Hindlimb muscle (tissue), 1 donor: ENCODE measurements at places on chromosomes 3 and 15.

GRCh38 chr3:37689645-37690356 is 171.9 kb upstream of the CTDSPL start:
- DNase-seq, result no peak

DNA sequence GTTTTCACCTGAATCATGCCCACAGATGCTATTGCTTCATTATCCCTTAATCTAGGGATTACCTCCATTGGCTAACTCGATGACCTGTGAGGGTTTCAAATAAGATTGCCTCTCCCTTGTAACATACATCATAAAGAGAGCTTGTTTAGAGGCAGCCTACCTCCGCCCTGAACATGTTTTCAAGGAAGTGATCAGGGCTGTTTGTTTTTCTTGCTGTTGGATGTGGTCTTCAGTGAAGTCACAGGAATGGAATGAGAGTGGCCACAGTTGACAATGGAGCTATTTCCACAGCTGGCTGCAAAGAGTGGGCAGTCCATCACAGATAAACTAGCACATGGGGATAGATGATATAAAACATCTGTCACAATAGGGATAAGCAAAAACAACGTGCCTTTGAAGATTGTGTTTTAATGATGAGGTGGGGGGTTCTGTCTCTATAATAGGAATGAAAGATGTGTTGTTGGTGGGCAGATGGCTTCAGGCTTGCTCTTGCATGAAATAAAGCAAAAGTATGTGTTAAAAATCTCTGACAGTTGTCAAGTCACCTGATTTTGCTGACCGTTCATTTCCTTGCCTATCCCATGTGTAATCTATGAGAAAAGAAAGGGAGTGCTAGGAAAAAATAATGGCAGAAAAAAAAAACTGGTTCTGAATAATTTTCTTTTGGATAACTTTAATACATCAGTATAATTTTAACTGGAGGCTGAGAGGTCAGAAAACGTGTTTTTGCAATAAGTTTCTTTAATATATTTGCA is 642.3 kb downstream of the RBMS3 start:
- DNase-seq, result no peak

DNA sequence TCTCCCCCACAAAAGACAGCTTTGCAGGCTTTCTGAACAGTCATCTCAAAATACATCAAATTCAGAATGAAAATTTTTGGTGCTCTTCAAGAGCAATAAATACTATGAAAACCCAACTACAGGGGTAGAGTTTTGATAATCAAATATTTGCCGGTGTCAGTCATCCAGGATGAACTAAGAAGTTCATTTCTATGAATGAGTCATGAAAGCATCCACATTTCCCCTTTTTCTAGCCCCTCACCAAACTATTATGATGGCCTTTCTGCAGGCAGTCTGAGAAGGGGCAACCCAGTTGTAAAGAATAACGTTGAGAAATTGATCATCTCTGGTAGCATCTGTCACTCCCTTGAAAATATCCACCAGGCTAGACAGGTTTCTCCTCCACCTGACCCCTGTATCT is 3.1 kb upstream of the LPCAT4 start:
- no peak for DNase-seq

- no peak for DNase-seq
Measured at GRCh38 chr15:33029109-33029652, 165.3 kb downstream of the FMN1 start.

DNA sequence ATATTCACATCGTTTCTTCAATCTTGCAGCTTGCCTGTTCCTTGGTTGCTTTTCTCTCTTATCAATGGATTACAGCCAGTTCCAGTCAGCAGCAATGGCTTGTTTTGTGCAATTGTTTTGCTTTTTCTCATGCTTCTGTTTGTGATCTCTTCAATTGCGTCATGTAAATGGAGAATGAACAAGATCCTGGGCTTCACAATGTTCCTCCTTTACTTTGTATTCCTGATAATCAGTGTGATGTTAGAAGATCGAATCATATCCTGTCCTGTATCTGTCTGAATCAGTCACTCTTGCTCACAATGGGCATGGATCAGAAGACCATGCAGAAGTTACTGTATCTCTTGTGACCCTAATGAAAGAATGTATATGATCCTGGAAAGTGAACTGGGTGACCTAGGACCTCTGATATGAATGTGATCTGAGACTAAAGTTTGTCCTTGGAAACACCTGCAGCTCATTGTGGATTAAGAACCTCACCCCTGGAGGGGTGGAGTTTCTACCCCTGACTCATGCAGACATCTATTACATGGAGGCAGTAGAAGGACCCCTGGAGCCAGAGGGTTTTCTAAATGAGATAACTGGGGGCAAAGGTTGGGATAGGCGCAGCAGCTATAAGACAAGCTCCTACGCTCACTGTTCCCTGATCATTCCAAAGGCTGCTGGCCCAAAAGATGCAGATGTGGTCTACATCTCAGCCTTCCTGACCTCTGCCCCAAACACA is 32.2 kb downstream of the SLC24A1 start:
- no peak for DNase-seq

GRCh38 chr3:23115171-23115877 is 87.8 kb upstream of the UBE2E2 start:
- DNase-seq, result no peak

- DNase-seq, result no peak
Measured at GRCh38 chr3:120151791-120152190, 57.5 kb upstream of the GSK3B start.

DNA sequence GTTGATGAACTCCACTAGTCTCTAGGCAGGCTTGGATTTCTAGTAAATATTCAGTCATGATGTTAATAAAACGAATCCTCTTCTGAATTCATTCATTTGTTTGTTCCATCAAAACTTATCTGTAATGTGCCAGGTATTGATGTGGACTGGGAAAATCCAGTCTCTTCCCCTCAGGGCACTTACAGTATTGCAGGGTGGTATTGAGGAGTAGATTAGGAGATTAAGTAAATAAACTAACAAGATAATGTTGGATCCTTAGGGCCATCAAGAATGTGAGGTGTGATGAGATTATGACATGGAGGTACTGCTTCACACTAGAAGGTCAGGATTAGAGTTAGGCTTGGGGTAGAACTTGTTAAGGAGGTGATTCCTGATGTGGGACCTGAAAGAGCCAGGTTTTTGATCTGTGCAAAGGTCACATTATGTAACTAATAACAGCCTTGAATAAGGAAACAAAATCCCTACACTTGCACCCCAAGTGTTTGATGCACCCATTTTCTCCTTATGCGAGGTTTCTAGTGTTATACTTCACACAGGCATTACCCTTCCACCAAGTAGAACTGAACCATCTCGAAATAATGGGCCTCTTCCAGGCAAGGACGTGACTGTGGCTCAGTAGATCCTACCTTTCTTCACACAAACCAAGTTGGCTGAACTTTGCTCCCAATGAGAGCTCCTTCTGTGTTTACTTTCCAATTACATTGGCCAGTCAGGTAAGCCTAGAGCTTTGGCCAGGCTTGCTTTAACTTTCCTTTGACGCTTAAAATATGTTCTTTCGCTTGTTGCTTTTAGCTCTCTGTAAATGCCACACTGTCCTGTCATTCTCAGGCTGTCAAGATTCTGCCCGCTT is 16.7 kb downstream of the MCTP2 start:
- no peak for DNase-seq

DNA sequence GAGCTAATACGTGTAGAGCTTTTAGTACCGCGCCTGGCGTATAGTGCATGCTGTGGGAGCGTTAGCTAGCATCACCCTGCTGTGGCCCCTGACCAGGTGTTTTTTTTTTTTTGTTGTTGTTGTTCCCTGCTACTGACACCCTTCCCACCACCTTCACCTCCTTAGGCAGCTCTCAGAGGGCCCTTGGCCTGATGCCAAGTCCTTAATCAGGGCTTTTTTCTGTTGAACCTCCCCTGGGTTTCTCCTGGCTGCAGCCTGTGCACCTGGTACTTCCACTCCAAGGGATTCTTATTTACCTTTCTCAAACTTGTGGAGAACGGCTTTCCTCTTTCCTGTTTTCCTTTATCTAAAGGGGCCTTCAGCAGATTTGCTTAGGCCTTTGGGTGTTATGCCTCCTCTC is 53.3 kb downstream of the SLC7A14 start:
- DNase-seq, result no peak

DNA sequence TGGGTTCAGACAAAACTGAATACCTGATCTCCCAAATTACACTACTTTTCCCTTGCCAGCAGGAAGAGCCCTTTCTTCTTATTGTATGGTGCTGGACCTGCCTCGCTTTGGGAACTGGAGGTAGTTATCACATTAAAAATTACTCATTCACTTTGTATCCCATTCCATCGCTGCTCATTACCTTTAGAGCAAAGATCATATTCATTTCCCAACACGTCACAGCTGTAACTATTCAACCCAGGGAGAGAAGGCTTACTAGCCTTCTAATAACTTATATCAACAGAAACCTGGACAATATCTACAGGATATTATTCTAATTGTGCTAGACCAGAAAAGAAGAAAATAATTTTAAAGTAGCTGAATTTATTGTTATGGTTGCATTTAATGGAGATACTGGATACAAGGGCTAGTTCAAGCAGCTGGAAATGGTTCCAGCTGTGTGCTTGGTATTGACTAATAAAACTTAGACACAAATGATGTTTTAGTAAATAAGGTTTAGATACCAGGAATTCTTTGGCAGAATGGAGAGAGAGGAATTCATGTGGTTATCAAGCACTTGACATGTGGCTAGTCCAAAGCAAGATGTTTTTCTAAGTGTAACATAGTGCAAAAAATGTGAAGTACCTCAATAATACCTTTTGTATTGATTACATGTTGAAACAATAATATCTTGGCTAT is 656.3 kb downstream of the ROBO1 start:
- no peak for DNase-seq

- DNase-seq, result no peak
Measured at GRCh38 chr15:68492855-68493254, 60.9 kb upstream of the ITGA11 start.

GRCh38 chr3:108509263-108509662 is 1.1 kb downstream of the MYH15 start:
- DNase-seq, result no peak

DNA sequence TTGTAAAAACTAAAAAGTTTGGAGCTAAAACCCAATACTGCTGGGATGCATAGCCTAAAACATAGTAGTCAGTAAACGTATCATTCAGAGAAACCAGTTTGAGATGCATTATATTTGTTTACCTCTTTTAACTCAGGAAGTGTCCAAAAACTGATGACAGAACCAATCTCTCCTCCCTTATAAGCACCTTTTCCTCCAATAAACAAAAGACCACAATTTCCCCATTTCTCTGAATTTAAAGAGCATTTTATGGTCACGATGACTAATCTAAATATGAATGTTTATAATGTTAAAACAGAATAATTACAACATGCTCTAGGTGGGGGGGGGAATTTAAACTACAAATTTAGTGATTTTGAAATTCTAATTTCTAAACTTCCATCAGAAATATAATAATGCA is 58.5 kb downstream of the CEP63 start:
- no peak for DNase-seq

GRCh38 chr3:108410531-108410984 is 99.8 kb downstream of the MYH15 start:
- DNase-seq, result no peak

DNA sequence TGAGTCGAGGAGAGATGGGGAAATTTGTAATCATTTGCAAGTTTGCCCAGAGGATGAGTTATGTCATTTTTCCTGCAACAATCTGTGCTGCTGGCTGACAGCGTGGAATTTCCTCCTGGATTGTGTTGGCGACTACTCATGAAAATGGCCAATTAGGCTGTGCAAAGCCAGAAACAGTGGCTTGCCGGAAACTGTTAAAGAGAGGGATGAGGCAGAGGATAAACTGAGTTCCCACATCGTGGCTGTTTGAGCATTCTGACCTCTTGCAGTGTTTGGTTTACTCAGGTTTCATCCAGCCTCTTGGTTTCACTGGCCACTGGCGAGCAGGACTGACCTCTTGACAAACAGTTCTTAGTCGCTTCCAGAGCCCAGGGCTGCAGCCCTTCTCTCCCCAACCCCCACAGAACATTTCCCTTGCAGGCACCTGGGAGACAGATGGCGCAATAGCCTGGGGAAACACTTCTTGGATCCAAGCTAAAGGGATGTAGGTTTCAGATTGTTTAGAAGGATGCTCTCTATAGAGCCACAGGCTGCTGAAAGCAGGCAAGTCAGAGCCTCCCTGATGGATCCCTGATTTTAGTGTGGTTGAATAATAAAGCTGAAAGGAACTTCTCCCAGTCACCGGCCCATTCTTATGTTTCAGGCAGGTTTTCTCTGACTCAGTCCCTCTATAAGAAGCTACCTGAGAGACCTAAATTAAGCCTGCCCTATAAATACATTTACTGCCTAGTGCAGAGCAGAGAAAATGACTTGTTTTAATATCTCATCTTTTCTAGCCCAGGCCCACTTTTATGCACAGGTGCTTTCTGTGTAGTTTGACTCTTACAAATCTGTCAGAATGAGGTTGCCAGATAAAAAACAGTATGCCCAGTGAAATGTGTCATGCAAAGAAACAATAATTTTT is 92.8 kb upstream of the UBE2E1 start:
- peak; percentile 80 for DNase-seq

DNA sequence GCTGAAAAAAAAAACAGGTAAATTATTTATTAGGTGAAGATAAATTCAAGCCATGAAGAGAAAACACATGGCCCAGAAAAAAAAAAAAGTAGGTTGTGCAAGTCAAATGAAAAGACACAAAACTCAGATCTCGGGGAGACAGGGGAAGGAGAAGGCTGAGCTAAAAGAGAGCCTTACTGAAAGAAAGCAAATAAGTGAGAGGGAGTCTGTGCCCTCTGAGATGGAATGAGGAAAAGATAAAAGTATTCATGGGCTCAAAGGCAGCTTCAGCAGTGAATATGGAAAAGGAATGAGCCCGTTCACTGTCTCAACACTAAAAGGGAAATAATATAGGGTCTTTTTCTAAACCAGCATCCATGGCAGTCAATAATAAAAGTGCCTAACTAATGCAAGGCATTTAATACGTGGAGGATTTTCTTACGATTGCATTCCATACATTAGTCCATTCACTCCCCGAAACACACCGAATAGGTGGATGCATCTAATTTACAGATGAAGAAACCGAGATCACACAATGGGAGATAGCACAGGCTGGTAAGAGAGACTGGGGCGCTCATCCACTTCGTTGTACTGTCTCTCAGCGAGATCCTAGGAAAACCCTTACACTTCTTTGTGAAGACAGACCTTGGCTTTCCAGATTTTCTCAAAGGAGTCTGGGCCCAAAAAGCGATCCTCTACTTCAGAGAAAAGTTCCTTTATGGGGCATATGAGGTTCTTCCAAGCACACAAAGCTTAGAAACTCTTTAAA is 1.1 kb downstream of the TFDP2 start:
- DNase-seq, result peak; percentile 11

DNA sequence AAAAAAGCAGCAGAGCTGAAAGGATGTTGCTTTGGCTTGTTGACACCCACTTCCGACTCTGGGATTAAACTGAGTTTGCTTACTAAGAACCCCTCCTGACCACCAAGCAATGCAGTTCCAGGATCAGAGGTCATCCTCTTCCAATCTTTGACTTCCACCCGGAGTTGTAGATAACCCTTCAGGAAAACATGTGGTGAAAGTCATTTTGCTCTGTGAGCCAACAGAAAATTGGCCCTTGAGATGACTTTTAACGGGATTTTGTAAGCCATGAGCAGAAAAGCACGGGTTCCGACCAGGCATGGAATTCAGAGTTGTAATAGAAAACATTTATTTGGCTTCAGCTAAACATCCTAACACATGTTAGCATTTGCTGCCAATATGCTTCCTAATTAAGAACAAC is 171.6 kb upstream of the NR2F2 start:
- peak; percentile 58 for DNase-seq

- no peak for DNase-seq
Measured at GRCh38 chr15:101410612-101411011, 78.9 kb downstream of the PCSK6 start.
